AG10803 (cell line): ENCODE measurements at places on chromosomes 13 and 19.

GRCh38 chr13:77031656-77032243 is 4.8 kb upstream of the FBXL3 start:
- no peak for DNase-seq

DNA sequence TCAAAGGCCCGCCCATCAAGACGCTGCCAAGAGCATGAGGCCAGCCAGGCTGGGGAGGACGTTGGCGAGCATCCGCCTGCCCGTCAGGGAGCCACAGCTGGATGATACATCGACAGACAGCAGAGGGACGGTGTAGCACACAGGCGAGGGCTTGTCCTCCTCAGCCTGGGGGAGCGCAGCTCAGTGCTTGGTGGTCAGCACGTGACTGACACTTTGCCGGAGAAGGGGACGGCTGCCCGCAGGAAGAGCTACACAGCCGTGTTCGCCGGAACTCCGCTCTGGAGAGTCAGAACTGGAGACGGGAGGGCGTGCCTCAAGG is 34.1 kb downstream of the CSNK1G2 start:
- no peak for DNase-seq

GRCh38 chr19:31378404-31378803 is 29.2 kb upstream of the TSHZ3 start:
- DNase-seq, result peak; percentile 95

DNA sequence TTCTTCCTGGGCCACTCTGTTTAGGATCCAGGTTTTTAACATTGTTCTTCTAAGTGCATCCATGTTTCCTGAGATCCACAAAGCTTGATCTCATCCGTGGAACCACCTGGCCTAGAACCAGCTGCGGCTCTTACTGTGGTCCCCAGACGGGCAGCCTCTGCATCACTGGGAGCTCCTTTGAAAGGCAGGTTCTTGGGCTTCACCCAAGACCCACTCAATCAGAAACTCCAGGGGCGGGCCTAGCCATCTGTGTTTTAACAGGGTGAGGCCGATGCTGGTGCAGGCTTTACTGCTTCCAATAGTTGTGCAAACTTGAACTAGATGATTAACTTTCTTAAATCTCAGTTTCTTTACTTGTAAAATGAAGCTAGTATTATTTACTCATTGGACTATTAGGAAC is 605.7 kb downstream of the FGF9 start:
- DNase-seq, result no peak

DNA sequence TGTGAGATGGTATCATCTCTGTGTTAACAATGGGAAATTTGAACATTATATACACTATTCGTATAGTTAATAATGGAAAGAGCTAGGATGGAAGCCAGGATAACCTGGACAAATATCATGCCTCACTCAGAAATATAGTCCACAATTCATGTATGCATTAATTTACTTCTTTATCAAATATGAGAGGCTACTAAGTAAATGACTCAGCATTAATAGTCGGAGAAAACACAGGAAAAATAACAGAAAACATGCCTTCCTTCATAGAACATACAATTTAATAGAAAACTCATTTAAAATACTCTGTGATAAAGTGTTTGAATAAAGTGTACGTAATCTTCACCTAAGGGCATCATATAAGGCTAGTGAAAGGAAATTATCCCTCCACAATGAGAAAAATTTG is 383.4 kb upstream of the SLITRK5 start:
- DNase-seq, result no peak

- no peak for DNase-seq
Measured at GRCh38 chr19:50520822-50521465, 7.2 kb upstream of the ASPDH start.

DNA sequence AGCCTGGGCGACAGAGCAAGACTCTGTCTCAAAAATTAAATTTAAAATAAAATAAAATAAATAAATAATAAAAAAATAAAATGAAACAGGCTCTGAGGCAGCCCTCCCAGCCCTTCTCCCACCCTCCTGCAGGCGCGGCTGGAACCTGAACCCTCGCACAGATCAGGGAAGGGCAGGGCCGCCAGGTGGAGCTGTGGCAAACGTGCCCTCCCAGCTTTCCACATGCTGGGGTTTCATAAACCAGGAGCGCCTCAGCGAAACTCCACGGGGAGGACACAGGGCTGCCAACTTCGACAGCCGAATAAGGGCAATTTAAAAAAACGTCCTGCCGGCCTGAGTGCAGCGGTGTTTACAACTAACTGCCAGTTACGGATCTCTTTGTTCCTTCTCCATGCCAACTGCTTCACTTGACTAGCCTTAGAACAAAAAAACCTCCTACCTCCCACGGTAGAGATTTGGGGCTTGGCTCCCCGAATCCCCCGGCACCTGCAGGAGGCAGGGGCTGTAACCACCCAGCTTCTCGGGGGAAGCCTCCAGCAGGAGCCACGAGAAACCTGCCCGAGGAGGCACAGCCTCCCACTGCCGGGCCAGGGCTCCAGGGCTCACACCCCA is 15.9 kb downstream of the ZNF787 start:
- DNase-seq, result peak; percentile 53

GRCh38 chr19:5170329-5170745 is 170.3 kb downstream of the PTPRS start:
- DNase-seq, result no peak

GRCh38 chr19:15563325-15563794 is 51.7 kb upstream of the CYP4F8 start:
- DNase-seq, result no peak

- no peak for DNase-seq
Measured at GRCh38 chr19:2633693-2634075, 68.8 kb downstream of the GNG7 start.

DNA sequence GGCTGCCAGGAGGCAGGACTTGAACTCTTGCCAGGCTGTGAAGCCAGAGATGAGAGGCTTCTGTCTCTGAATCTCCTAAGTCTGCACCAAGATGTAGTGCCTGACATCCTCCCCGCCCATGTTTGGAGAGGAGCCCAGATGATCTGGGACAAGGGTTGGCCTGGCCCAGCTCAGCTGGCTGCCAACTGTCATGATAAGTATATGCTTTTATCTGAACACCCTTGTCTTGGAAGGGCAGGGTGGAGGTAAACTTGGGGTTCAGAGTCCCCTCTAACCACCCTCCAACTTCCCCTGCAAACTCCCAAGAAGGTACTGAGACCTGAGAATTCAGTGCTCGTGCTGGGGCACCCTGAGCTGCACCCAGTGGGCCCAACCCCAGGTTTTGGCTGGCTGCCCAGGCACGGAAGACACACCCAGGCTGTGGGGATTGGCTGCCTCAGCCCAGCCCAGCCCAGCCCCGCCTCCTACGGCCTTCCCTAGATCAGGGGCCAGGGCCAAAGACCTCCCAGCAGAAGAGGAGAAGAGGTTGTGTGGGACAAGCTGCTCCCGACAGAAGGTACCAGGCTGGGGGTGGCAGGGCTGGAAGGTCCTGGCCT is at the start of gene CYP4F12:
CYP4F12 (plus strand) TSS at position 508 of the 596 bp plus-strand sequence. CDS start 443 bp downstream, outside the sequence.
- DNase-seq, result peak; percentile 17

DNA sequence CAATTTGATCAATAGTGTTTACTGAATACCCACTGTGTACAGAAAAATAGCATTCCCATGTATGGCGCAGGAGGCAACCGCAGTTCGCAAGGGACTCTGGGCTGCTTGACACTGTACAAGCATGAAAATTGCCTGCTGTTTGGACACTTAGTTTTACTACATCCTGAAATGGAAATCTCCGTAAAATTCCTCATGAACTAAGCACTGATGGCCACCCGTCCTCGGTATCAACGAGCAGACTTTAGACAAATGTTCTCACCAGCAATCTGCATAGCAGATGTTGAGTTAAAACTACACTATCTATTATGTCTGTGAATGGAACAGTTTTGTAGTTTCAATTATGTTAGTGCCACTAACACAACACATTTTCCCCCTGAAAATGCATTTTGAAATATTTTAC is 294.7 kb downstream of the DCLK1 start:
- peak; percentile 78 for DNase-seq

DNA sequence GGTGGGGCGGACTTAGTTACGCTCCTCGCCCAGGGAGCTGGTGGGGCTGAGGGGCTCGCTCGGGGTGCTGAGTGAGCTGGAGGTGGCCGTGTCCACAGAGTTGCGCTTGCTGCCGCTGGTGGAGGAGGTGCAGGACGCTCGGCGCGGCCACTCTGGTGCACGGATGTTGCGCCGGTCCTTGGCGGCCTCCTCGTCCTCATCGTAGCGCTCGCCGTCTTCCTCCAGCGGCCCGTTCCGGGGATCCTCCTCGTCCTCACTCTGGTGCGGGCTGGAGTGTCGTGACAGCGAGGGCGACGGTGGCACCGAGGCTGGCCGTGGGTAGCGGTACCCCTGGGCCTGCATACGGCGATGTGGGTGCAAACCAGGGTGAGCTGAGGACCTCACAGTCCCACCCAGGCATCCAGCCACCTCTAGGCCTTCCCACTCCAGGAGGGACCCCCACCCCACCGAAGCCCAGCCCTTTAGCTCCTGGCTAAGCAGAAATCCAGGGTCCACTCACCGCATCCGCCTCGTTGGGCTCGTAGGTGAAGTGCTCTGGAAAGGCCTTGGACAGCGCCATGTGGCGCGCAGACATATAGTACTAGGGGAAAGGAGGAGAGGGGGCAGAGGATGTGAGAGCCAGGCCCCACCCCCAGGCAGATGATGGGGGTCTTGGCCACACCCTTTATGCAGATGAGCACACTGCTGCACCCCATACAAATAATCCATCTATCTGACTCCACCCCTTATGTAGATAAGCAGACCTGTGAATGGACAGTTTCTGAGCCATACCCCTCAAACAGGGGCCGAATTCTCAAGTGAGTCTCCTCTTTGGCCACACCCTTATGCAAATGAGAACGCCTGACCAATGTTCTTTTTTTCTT is 4.4 kb downstream of the FTL start:
- DNase-seq, result no peak

DNA sequence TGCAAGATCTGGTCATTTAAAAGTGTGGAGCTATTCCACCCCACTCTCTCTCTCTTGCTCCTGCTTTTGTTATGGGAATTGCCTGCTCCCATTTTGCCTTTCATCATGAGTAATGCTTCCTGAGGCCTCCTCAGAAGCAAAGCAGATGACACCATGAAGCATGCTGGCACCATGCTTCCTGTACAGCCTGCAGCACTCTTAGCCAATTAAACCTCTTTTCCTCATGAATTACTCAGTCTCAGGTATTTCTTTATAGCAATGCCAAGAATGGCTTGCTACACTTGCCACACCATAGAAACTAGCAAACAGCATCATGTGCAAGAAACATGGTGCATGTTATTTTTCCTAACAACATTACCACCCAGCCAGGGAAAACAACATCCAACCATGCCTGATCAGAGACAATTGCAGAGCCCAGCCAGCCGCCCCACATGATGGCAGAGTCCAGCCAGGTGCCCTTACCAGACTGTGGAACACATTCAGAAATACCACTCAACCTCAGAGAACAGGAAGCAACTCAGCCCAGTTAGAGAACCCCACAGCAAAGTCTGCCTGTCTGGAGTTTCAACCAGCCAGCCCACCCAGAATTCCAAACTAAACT is 36.9 kb downstream of the SYDE1 start:
- DNase-seq, result peak; percentile 26

- DNase-seq, result no peak
Measured at GRCh38 chr13:51935326-51936171, 73.8 kb downstream of the CCDC70 start.

- no peak for DNase-seq
Measured at GRCh38 chr13:61094865-61095264, 320.8 kb downstream of the PCDH20 start.

GRCh38 chr19:17581211-17581874 is 25.9 kb downstream of the COLGALT1 start:
- DNase-seq, result no peak

DNA sequence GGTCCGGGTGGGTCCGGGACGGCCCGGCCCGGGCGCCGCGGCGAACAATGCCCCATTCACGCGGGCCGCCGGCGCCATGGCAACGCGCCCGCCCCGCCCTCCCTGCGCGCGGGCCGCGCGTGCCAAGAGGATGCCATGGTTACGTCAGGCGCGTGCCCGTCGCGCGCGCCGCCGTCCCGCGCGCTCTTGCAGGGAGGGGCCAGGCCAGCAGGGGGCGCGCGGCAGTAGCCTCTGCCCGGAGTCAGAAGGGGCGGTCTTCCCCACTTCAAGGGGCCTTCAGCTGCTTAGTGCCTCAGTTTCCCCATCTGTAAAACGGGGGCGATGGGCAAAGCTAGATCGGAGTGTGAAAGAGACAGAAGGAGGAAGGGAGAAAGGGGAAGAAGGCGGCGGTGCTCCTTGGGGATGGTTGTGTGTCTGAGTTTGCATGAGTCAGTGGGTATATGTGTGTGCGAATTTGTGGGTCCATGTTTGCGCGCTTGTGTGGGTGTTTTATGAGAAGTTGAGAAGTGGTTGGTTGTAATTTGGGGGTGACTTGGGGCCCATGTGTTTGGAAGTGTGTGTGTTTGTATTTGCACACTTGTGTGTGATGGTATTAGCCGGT is 11.6 kb upstream of the NFIX start:
- peak; percentile 72 for DNase-seq

DNA sequence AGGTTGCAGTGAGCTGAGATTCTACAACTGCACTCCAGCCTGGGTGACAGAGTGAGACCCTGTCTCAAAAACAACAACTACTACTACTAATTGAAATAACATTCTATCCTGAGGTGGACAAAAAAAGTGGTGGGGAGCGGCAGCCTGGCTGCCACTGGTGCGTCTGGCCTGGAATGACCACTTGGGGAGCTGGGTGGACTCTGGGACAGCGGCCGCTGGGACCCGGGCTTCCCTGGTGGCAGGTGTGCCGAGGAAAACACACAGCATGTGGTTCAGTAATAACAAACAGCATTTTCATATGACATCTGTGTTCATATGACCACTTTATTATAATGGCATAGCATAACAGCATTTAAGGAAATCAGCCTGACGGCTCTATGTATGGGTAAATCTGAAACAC is 33.9 kb downstream of the TFDP1 start:
- DNase-seq, result no peak

DNA sequence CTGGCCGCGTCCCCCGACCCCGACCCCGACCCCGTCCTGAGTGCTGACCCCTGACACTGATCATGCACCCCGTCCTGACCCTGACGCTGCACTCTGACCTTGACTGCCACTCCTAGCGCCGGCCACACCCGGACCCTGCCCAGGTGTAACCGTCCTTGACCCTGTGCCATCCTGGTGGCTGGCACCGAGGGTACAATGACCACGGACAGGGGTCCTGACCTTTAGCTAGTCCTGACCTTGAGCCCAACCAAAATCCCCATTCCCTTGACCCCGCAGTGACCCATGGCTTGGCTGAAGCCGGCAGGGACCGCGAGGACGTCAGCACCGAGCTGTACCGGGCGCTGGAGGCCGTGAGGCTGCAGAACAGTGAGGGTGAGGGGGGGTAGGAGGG is 25.9 kb downstream of the CLEC4M start:
- no peak for DNase-seq

DNA sequence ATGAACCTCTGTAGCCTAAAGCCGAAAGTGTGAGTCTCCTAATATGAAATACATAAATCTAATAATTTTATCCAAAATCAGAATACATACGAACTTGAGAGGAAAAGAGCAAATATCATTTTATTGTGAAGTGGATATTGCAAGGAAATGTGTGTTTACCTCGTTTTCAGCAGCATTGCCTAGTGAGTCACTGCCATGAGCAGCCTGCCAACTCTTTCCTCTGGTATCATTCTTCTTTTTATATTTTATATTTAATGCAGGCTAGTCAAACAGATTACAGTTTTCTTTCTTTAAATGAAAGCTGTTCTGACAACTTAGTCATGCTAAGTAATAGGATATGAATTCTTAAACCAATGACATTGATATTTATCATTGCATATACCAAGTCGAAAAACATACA is 44.2 kb downstream of the EDNRB start:
- DNase-seq, result peak; percentile 14

- no peak for DNase-seq
Measured at GRCh38 chr19:16021796-16022195, 54.5 kb upstream of the TPM4 start.
